NCI-H1694 (cell line): ENCODE measurements at places on chromosomes 3 and 15.

- no peak for DNase-seq
Observed at GRCh38 chr3:111610189-111610588, 15.0 kb upstream of the ZBED2 start.

DNA sequence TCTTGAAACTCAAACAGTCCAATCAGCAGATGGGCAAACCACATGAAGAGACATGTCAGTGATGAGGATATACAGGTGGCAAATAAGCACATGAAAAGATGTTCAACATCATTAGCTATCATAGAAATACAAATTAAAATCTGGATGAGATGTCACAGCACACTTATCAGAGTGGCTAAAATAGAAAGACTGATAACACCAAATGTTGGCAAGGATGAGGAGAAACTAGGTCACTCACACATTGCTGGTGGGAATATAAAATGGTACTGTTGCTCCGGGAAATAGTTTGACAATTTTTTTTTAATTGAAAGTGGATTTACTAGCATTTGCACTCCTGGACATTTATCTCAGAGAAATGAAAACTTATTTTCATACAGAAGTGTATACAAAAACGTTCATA, 8.4 kb downstream of the PGPEP1L start:
- DNase-seq = no peak

DNA sequence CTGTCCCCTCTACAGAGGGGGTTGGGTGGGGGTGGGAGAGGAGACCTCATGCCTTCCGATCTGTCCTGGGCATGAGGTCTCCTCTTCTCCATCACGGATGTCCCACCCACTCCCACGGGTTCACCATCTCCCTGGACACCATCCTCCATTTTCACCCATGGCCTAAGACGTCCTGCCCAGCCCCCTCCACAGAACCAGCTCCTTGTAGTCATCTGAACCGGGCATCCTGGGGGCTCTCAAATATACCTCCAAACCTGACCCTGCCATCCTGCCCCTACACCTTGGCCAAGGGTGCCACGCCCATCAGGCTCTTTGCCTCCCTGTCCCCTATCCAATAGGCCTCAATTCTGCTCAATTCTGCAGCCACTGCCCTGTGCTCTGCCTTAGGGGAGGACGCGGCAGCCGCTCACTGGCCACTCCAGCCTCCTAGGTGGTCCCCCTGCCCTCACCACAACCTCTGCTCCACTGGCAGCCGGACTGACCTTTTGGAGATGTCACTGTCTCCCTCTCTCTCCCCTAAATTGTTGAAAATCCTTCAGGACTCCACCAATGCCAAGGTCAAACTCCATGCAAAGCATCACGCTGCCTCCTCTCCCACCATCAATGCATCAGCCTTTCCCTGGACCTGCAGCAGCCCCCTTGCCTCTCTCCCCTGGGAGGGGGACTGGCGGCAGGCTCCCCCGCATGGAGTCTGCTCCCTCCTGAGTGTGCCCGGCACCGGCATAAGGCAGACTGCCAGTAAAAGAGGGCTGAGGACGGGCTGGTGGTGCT, 9.4 kb upstream of the ANPEP start:
- no peak for DNase-seq

GRCh38 chr3:189455009-189455408, 176.2 kb upstream of the TP63 start:
- no peak for DNase-seq

- DNase-seq = no peak
Observed at GRCh38 chr3:148457886-148458285, 239.8 kb upstream of the AGTR1 start.

DNA sequence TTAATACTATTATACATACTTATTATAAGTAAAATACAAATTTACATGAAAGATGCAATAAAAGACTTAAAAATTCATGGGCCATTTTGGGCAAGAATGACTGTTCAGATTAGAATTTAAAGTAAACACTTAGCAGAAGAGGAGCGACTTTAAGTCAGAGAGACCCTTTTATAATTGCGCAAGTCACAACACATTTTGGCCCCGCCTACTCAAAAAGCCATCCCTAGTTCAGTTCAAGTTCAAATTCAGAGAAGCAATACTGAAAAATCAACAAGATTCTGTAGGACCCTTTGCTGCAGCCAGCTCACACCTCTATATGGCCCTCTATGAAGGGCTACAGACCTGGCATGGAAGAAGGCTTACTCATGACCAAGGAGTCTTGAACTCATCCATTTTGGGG, 64.6 kb downstream of the PEAK1 start:
- no peak for DNase-seq

DNA sequence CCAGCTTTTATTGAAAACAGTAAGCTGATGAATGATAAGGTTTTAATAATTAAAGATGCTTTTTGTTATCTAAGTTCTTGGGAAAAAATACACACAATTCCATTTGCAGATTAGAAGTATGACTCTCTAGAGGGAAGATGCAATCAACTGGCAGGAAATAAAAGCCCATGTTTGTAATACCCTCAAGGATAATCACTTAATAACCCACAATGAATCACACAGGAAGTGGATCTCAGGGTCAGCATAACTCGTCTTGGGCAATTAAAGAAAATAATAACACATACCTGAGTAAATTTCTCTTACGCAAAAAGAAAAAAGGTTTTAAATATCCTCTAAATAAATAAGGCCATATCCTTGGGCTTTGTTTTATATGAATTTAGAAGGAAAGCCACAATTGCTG, 9.4 kb upstream of the EID1 start:
- DNase-seq = no peak

DNA sequence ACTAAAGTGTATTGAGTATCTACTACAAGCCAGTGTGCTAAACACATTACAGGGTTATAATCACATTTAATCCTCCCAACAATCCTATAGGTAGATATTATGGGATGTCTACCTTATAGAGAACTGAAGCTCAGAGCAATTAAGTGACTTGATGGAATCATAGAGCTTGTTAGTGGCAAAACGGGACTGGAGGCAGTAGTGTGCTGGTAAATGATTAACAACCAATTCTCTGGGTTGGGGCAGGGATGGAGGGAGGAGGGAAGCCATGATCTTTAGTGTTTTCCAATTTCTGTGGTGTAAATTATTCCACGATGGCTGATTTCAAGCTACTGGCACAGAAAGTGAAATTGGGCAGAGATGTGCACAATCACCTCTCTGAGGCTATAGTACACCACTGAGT, 18.5 kb upstream of the CSRNP1 start:
- DNase-seq = no peak

- no peak for DNase-seq
Observed at GRCh38 chr15:58852347-58852746, 81.1 kb downstream of the SLTM start.

DNA sequence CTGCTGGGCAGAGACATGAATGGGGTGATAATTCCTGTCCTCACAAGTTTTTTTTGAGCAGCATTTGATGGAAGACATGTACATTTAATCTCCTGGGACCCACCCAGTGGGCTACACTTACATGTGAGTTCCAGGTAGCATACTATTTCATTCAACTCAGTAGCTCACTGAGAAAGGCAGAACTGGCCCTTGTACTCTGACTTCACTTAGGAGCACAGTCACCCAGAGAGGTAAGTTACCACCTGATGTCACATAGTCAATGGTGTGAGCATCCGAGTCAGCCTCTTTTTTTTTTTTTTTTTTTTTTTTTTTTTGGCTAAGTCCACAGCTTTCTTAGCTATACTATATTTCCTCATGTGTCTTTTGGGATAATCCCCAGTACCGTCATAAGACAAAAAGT, 32.7 kb upstream of the MCTP2 start:
- no peak for DNase-seq

GRCh38 chr3:42823351-42823750, 14.1 kb downstream of the ACKR2 start:
- no peak for DNase-seq

DNA sequence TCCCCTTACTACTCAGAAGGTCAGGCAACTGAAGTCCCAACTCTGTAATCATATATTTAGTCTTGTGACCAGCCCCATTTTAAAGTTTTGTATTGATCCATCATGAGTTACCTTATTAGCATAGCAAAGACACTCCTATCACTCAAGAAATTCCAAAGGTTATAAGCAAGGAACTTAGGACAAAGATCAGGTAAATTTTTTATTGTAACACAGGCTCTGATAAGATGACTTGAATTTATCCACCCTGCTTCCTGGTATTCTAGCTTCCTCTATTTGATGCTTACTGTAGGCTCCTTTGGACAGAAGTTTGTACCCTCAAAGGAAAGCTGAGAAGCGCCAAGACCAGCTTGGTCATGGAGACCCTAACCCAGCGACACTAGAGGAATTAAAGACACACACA, 8.2 kb upstream of the NDN start:
- DNase-seq = no peak

GRCh38 chr3:184261854-184262763, 756 bp upstream of the CAMK2N2 start:
- DNase-seq = no peak

- no peak for DNase-seq
Observed at GRCh38 chr3:20023623-20024405, 11.8 kb upstream of the PP2D1 start.

DNA sequence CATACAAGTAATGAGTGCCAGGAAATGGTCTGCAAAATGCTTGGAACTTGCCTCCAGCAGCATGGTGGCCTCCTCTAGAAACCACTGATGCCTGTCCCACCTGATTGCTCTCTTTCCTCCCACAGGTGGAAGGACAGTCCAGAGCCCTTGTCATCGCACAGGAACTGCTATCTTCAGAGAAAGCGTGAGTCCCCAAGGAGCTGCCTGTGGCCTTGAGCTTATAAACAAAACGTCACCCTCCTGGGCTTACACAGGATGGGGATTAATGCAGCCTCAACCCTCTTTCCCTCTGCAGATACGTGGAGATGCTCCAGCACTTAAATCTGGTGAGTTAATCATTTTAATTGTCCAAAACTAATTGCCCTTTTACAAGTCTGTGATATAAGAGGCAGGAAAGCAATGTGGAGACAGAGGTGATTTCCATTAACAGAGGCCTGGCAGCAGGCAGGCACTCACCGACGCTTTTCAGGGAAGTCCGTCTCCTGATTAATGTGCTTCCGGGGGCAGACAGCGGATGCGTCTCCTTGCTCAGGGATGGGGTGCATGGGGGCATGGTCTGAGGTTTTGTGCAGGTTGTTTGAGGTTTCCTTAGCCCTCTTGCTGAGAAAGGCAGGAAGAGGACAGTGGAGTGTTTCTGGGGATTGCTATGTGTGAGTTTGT, 61.8 kb downstream of the FGD5 start:
- no peak for DNase-seq

GRCh38 chr3:173584838-173585831, 187.6 kb downstream of the NLGN1 start:
- peak; percentile 73 for DNase-seq

DNA sequence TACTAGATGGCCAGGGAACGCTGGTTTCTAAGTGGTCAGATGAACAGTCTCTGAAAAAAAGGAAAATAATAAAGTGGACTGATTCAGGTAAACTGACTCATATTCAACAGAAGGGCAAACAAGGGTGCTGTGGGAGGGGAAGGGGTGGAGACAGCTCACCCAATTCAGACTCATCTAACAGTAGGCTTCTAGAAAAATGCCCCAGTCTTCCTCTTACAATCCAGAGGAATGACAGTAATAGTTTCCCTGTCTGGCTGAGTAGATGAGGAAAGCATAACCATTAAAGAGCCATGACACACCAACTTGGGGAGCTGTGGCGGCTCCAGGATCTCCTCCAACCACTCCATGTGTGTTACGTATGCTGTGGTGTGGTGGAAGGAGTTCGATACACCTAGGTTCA, 231.4 kb upstream of the UMPS start:
- no peak for DNase-seq
